ENCODE measurements at places on chromosomes 6 and 20. TPM values are rescaled to one million over a fixed set of nuclear protein-coding genes. Genes with fewer than 3 reads are reported as not detected.
A peak's percentile ranks its signal among the peaks of the same experiment; 100 is the strongest.

- DNase-seq = no peak
These were observed 141.6 kb upstream of the TSHZ2 start for GRCh38 chr20:52830598-52830997.

- no peak for DNase-seq
These were observed 150.4 kb upstream of the HMGN3 start for GRCh38 chr6:79384845-79385244.

DNA sequence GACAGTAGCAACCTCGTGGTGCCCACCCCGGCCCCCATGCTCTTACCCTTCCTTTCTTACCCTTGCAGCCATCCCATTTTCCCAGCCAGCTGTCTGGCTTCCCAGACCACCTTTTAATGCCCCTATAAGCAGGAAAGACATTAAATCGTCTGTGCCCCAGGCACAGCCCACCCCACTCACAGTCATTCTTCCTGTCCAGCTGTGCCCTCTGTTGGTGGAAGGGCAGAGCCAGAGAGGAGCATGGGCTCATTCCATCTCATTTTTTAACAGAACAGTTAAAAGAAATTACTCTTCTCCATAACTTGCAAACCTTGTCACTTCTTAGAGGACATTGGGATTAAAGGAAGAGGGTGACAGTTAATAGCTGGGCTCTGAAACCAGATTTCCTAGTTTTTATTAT, 240.5 kb downstream of the NRN1 start:
- DNase-seq = no peak

DNA sequence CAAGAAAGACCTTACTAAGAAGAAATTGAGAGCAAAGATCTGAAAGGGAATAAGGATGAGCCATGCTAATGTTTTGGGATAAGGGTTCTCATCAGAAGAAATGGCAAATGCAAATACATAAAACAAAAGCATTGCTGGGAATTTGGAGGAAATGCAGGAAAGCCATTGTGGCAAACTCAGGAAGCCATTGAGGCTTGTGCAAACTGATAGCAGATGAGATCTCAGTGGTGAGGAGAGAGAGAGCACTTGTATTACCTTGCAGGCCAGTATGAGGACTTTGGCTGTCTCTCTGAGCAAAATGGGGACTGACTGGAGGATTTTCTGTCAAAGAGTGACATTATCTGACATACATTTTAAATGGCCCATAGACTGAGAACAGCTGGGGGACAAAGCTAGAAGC, 103.0 kb downstream of the ADGRB3 start:
- DNase-seq = no peak

GRCh38 chr20:17616480-17617211, 46.8 kb downstream of the DSTN start:
- DNase-seq = no peak

DNA sequence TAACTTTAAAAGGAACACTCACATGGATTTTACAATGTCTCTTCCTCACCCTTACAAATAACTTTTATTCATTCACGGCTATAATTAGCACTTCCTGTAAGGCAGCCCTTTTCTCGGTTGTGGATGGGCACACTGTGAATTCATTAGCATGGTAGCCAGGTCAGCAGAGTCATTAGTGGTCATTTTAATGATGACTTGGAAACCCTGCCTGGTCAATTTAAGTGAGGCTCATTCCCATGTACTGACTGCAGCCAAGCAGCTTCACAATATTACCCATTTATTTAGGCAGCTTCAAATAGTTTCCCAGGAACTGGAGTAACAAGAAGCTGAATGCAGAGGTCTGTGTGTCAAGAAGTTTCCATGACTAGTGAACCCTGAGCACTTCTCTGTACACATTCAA, 248.8 kb downstream of the KHDC1L start:
- no peak for DNase-seq

GRCh38 chr6:152176268-152176667, 368.8 kb downstream of the ESR1 start:
- no peak for DNase-seq

GRCh38 chr6:11762794-11763459, 15.7 kb downstream of the ADTRP start:
- no peak for DNase-seq

DNA sequence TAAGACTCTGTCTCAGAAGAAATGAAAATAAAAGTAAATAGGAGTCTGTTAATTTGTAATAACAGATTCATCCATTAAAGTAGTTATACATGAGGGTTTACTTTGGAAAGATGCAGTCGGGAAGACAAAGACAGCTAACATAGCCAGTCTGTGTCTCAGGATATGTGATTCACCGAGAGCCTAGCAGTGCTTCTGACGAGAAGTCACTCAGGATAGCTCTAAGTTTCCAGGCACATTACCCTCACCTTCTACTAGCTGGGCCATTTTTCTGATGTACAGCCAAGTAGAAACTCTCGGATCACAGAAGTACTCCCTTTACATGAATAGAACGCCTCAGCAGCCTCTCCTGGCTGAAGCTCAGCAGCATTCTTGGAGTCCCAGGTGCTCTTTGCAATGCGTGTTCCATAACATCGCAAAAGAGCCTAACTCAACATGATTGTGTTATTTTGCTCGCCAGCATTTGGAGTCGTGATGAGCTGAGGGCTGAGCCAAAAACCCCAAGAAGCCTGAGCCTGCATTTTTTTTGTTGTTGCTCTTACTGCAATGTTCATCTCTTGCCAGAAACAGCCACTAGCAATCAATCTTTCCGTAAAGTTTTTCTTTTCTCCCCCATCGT, 22.4 kb upstream of the TASP1 start:
- peak; percentile 22 for DNase-seq

DNA sequence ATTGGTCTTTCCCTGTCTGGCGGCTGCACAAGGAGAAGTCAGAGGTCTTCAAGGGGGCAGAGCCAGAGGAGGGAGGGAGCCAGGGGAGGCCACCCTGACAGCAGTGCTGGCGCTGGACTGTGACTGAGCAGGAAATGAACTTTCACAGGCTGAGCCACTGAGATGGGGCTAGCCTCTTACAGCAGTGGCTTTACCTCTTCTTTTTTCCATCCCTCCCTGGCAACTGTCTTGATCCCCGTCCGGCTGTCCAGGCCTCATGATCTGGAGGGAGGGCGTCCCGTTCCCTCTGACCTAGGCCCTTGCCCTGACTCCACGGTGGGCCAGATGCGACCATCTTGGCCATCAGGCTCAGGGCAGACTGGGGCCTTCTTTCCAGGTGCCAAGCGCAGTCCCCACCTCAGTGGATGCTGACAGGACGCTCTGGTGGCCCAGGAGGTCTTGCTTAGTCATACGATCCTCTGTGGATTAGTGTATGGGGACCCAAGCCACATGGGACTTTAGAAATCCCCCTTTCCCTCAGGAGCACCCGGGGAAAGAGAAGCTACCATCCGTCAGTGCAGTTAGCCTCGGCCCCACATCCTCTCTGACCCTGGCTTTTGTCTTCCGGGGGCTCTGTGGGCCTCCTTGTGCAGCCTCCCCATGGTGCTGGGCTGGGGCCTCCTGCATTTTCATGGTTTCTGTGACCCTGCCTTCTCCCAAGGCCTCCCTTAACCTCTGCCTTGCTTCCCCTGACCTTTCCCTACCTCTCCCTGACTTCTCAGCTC, 57.4 kb upstream of the CCDC167 start:
- DNase-seq = no peak

- no peak for DNase-seq
These were observed 164.9 kb downstream of the LAMA2 start for GRCh38 chr6:129047834-129048233.

- no peak for DNase-seq
These were observed 141.3 kb downstream of the PXDC1 start for GRCh38 chr6:3610206-3610605.

DNA sequence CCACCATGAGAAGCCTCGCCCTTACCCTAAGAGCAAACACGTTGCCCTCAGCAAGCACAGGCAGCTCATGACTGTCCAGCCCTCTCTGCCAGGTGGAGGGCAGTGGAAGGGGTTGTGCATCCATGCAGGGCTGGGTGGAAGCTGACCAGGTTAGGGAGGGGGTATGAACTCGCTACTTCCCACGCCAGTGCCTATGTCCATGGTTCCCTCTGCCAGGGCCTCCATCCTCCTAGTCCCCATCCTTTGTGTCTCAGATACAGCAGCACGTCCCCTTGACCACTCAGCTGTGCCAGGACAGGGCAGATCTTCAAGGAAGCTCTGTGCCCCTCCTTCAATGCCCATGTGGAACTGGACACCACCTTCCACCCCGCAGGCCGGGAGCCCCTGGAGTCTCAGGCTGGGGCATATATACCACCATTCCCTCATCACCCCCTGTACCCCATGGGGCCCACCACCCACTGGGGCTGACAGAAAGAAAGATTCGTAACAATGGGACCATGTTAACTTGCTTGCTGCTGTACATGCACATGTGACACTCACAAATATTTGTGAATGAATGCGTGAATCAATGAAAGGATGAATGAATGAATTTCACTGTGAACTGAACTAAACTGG, 90.7 kb downstream of the ANKRD60 start:
- DNase-seq = no peak

- no peak for DNase-seq
These were observed 5.2 kb downstream of the SLC2A4RG start for GRCh38 chr20:63744574-63745423.

- no peak for DNase-seq
These were observed 4.8 kb upstream of the ASF1A start for GRCh38 chr6:118889163-118889562.

- DNase-seq = no peak
These were observed 117.2 kb downstream of the LCA5 start for GRCh38 chr6:79420054-79420453.

- DNase-seq = no peak
These were observed 5.7 kb downstream of the LAMP5 start for GRCh38 chr20:9520086-9520485.

- DNase-seq = peak; percentile 5
These were observed 61.0 kb downstream of the PSMG4 start for GRCh38 chr6:3319610-3320200.

GRCh38 chr20:9615118-9615517, 100.7 kb downstream of the LAMP5 start:
- no peak for DNase-seq

GRCh38 chr6:106380407-106380806, 19.9 kb downstream of the CRYBG1 start:
- no peak for DNase-seq

GRCh38 chr20:10642856-10643559, 30.8 kb downstream of the JAG1 start:
- DNase-seq = no peak

DNA sequence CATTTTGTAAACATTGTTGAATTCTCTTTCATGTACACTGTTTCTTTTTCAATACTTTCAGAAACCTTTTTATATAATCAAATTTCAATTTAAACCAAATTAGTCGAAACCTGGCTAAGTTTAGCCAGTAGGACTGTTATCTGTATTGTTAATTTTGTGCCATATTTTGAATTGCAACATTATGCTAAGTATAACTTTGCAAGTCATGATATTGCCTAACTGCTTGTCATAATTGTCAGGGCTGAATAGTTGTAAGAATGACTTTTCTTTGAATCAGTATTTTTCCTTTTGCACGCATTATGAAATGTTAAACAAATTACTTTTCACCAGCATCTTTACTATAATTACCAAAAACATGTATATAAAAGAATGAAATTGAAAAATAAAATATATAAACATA, 82.7 kb downstream of the SAMD3 start:
- no peak for DNase-seq

GRCh38 chr6:14857001-14857400, 388.9 kb upstream of the JARID2 start:
- no peak for DNase-seq

DNA sequence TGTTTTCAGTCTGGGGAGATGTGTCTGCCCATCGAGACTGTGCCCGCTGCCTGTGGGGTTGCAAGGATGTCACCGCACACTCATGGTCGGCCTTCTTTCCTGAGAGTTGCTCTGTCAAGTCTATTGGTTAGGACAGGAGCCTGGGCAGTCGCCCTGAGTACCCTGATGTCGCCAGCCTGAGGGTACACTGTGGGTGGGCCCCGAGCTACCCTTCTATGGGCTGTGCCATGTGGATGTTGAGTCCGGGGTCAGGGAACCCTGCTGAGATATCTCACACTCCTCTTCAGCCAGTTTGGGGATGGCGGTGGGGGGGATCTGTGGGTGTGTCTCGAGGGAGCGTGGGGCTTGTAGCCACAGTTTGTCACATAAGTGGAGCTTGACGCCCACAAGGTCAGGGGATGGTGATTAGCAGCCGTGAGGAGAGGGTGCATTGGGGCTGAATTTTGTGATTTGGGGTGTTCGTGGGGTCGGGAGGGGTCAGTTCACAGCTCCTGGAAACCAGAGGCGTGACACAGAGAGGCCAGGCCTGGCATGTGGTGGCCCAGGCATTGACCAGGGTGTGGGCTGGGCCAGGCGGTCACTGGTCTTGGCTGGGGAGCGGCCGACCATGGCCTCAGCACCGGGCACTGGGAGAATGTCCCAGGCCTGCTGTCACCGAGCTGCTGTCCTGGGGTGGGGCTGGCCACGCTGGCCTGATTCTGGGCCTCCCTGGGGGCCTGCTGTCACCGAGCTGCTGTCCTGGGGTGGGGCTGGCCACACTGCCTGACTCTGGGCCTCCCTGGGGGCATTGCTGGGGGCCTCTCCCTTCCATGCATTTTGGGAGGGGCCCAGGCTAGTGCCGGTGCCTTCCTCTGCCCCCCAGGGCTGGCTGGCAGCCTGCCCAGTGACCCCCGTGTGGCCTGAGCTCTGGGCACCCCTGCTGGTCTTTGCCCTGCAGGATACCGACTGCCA, 1.6 kb upstream of the NPBWR2 start:
- DNase-seq = peak; percentile 5

GRCh38 chr20:35018590-35019371, 63.1 kb downstream of the MYH7B start:
- DNase-seq = no peak

DNA sequence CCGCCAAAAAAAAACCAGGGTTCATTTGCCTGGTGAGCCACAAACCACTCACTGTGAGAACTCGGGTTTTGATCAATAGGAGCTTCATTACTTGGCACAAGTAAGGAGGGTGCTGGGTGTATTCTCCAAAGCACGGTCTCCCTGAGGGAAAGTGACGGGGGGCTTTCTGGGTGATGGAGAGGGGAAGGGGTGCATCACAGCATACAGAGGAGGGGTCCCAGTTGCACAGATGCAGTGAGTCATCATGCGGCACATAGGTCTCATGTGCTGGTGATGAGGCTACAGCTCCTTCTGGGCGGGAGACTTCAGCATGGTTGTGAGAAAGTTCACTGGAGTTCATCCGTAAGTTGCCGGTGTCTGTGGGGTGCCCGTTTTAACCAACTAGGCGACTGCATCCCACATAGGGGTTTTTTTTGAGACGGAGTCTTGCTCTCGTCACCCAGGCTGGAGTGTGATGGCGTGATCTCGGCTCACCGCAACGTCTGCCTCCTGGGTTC, 36.2 kb downstream of the SUN5 start:
- no peak for DNase-seq

GRCh38 chr6:136880748-136881460, 41.2 kb upstream of the SLC35D3 start:
- DNase-seq = no peak

GRCh38 chr20:61299618-61300017, 47.6 kb downstream of the CDH4 start:
- no peak for DNase-seq

Gene TGM3
- total RNA-seq = not detected

Gene CYP39A1
- total RNA-seq = 18.9 TPM

Gene TCP11
- total RNA-seq = not detected

Gene GHRH
- not detected for total RNA-seq

Gene HCRTR2
- not detected for total RNA-seq

Gene STMND1
- total RNA-seq = not detected

Gene TSBP1
- total RNA-seq = not detected

Gene PHACTR2
- 85.7 TPM for total RNA-seq

Gene BPIFA1
- not detected for total RNA-seq

Gene SNX3
- total RNA-seq = 215 TPM

Gene BLOC1S5
- 44.1 TPM for total RNA-seq

Gene VWA7
- 3.3 TPM for total RNA-seq
